ENCODE measurements at places on chromosomes 5 and 9.

DNA sequence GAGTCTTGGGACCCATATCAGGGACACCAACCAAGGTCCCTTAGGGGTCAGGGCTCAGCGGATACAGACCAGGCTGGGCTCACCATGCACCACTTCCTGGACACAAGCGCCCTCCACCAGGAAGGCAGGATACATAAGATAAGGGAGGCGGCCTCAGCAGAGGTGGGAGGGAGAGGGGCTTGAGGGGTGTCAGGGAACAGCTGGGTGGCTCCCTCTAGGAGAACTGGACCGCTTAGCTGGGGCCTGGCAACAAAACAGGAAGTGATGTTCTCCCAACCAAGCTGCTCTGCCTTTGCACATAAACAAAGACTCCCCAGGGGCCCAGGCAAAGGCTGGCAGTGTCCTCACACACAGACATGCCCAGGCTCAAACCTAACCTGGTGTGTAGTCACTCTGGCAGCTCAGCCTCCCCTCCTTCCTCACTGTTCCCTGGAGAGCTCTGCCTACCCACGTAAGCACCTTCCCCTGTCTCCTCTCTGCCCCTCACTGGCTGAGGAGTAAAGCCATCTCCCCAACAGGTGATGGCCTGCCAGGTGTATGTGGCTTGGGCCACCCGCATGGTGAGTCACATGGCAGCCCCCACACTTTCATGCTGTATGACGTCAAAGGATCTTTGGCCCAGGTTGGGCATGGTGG lies 5.8 kb upstream of the BICD2 start:
- DNase-seq, result no peak

GRCh38 chr9:126883636-126884035 lies 23.2 kb downstream of the ZBTB34 start:
- DNase-seq, result no peak

- no peak for DNase-seq
These were observed 146.7 kb upstream of the COL5A1 start for GRCh38 chr9:134494905-134495304.

- peak; percentile 62 for DNase-seq
These were observed 2.4 kb downstream of the SMARCA2 start for GRCh38 chr9:2017331-2018161.

- DNase-seq, result no peak
These were observed 79.6 kb downstream of the TLE4 start for GRCh38 chr9:79651251-79651795.

- DNase-seq, result no peak
These were observed 121.0 kb upstream of the LRRTM2 start for GRCh38 chr5:138996120-138996519.

GRCh38 chr5:22314548-22314947 lies 538.6 kb downstream of the CDH12 start:
- DNase-seq, result no peak

GRCh38 chr5:174148721-174149120 lies 103.2 kb downstream of the NSG2 start:
- no peak for DNase-seq

- no peak for DNase-seq
These were observed 187.7 kb downstream of the DENND1A start for GRCh38 chr9:123742009-123742767.

DNA sequence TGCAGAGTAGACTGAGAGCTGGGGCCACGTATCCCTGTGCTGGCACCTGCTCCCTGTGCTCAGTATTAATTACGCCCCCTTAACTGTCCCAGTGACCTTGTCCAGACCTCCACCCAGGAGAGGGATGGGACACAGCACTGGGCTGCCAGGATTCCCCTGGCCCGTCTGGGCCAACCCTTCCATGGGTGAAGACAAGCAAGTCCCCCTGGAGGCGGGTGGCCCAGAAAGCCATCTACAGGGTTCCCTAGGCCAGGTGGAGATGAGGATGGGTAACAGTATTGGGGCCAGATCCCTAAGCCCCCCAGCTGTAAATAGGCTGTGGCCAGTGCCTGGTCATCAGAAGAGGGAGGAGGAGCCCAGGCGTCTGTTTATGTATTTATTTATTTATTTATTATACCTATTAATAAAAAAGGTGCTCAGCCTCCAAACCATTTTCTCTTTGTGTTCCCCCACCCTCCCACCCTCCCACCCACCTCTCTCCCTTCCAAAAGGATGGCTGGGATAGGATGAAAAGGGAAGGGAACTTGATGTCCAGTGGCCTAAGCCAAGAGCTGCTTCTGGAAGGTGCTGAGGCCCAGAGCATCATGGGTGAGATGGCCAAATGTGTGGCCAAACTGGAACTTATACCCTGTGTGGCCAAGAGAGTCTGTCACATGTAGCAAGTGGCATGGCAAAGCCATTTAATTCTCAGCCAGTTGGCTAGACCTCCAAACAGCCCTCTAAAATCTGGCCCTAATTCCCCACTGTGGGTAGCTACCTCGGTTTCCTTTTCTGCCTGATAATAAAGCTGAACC lies 43.4 kb upstream of the TESK1 start:
- DNase-seq, result no peak

DNA sequence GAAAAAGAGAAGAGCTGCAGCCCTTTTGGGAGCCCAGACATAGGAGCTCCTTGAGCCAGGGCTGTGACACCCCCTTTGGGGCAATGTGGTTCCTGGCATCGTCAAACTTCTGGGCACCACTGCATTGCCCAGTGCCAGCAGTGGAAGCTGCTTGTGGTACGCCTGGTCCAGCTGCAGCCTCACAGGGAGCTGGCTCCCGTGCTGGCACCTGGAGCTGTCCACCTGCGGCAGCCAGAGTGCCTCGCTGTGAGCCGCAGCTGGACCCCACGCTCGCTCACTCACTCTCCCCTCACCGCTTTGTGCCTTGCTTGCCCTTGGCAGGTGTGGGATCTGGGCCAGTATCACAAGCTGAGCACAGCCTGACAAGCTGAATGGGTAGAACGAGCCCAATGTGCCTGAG lies 1150.8 kb upstream of the CDH6 start:
- DNase-seq, result no peak

- no peak for DNase-seq
These were observed 25.1 kb upstream of the RNF130 start for GRCh38 chr5:180096616-180097015.

GRCh38 chr9:96167011-96167410 lies 135.0 kb downstream of the HSD17B3 start:
- DNase-seq, result no peak

DNA sequence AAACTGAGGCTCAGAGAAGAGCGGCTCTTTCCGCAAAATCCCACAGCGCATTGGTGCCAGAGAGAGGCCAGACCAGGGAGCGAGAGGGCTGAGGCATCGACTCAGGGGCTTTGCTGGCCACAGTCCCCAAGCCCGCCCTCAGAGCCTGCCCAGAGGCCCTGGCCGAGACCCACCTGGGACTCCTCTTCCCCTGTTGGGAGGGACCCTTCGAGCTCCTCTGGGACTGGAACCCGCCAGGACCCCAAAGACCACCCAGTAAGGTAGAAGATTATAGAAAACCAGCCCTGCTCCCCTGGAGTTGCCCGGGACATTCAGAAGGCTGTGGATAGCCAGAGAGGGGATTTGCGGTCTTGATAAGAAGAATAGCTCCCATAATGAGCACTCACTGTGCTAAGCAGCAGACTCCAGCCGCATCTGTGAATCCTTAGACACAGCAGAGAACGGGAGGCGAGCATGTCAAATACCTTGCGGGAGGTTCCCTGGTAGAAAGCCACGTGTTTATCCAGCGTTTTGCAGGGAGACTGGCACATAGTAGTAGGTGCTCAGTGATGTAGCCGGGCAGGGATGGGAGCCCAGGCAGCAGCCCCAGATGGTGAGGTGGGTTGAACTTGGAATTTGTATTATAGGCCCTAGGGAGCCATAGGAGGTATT lies 651 bp upstream of the AK1 start:
- DNase-seq, result no peak

DNA sequence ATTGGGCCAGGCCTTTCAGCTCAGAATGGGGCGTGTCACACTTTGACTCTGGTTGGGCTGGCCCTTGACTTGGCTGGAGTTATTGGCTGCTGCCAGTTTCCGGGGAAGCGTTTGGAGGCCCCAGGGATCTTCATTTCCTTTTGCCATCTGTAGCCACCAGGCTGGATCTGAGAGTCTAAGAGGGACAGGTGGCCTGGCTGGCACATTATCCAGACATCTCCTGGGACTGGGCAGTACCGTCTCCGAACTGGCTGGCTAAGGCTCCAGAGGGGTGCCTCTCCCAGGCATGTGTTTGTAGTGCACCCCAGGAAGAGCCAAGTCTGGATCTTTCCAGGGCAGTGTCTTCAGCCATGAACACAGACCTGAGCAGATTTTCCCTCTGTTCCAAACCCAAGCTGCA lies 9.7 kb upstream of the JADE2 start:
- no peak for DNase-seq

DNA sequence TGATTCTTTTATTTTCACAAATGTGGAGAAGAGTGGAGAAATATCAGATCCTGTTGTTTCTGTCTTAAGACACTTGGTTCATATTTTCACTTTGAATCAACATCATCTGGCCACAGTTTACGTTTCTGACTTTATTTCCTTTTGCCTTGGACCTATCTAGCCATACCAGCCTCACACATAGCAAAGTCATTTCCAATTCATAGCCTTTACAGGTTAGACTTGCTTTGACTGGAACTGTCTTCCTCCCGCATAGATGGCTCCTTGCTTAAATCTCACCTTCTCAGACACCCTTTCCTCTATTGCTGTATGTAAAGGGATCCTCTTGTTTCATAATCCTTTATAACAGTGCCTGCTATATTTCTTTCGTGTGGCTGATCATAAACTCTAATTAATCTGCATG lies 297.8 kb downstream of the SH3GL2 start:
- no peak for DNase-seq

GRCh38 chr5:54643685-54644106 lies 126.1 kb downstream of the SNX18 start:
- no peak for DNase-seq

- DNase-seq, result no peak
These were observed 782.3 kb downstream of the BRINP1 start for GRCh38 chr9:118586978-118587377.

GRCh38 chr5:10853154-10853553 lies 92.1 kb upstream of the DAP start:
- no peak for DNase-seq

DNA sequence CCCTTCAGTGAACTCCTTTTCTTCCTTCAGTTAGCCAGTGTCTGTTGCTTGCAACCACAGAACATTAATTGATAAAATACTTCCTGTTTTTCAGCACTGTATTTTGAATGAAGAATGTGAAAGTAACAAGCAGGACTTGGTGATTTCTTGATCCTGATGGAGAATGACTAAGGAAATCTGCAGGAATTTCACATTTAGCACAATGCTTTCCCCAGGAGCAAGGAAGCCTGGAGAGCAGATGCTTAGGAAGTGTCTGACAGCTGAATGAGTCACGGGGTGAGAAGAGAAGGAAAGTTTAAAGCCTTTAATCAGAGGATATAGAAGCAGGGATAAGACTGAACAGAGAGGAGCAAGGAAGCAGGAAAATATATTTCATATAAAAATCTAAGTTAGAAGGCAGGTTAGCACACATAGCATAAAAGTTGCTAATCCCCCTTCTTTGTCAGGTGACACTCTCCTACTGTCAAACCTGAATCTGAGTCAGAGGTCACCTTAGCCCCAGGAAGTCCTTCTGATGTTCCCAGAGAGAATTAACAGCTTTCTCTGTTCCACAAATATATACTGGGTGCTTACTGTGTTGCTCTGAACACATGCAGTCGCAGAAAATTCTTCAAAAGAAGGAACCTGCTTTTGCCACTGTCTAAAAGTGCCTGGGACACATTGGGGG lies 59.7 kb downstream of the GNA14 start:
- DNase-seq, result no peak

- DNase-seq, result no peak
These were observed 597 bp upstream of the TMEM250 start for GRCh38 chr9:136119061-136119882.

DNA sequence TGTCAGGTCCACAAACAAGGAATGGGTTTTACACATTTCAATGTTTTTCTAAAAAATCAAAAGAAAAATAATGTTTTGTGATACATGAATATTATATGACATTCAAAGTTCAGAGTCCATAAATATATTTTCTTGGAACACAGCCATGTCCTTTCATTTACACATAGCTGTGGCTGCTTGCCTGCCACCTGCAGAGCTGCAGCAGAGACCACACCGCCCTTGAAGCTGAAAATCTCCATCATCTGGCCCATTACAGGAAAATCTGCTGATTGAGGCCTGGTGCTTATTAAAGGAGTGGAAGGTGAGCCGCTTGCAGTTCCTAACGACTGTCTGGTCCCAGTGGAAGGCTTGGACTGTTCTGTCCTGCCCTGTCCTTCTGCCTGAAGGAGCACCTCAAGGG lies 232.6 kb upstream of the ADAMTS16 start:
- DNase-seq, result no peak

DNA sequence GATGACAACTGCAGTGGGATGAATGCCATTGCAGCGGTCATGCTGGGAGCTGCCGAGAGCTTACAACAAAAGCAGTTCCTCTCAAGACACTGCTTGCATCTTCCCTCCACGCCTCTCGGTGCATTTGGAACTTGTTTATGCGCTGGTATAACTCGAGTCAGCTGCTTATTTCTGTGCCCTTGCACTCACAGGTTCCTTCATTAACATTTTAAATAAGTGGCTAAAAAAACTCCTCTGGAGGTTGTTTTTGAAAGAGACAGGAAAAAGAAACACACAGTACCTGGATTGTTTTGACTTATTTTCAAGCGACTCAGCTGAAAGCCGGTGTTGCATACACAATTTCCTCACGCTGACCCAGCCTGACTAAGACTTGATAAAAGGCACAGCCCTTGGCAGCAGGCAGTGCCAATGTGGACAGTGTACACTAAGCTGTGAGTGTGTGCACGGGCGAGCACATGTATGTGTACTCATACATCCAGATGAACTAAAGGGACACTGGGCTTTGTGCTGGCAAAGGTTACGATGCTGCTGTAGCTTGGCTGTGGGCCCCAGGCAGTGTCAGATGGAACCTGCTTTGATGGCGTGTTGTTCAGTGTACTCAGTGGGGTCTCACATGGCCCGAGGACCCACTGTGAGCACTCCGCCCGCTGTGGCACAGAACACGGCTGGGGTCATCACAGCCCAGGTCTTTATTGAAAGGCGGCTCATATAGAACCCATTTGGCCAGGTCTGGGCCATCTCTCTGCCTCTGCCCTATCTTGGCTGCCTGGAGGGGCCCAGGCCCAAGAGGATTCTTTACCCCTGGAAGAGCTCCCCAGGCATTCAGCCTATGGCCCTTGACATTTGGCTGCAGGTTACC lies 92.3 kb downstream of the ANKRD33B start:
- no peak for DNase-seq

GRCh38 chr9:136160995-136161610 lies 42.4 kb upstream of the TMEM250 start:
- DNase-seq, result no peak

DNA sequence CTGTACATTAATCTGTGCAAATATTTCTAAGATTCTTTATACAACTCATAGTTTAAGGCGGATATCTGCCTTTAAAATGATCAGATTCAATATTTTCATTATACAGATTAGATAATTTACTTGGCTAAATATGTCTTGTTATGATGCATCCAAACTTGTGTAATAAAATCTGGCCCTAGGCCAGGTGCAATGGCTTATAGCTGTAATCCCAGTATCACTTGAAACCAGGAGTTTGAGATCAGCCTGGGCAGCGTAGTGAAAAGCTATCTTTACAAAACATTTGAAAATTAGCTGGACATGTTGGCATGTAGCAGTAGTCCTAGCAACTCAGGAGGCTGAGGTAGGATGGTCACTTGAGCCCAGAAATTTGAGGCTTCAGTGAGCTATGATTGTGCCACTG lies 2002.2 kb upstream of the ACO1 start:
- DNase-seq, result no peak

Data from activated CD8-positive, alpha-beta memory T cell treated with anti-CD3 and anti-CD28 coated beads for 4 hours (primary cell).